ENCODE measurements at places on chromosomes 5 and 9. TPM values are rescaled to one million over a fixed set of nuclear protein-coding genes. Genes with fewer than 3 reads are reported as not detected.

DNM1 gene
- total RNA-seq, result 0.63 TPM

MEIKIN gene
- total RNA-seq, result 2.1 TPM

ERCC8 gene
- 9.1 TPM for total RNA-seq

GABRA6 gene
- total RNA-seq, result not detected

GRCh38 chr5:94433397-94434163 lies 184.8 kb downstream of the KIAA0825 start:
- peaks cover 3% of the 10 kb centered on the region for H3K36me3 ChIP-seq
- no peaks in the 10 kb centered on the region for H3K4me1 ChIP-seq
- no peaks in the 10 kb centered on the region for H3K27me3 ChIP-seq
- H3K4me3 ChIP-seq, result no peak overlapping the region

All from activated CD4-positive, alpha-beta memory T cell treated with anti-CD3 and anti-CD28 coated beads for 36 hours (primary cell).